ENCODE measurements at places on chromosomes 3 and 15. TPM values are rescaled to one million over a fixed set of nuclear protein-coding genes. Genes with fewer than 3 reads are reported as not detected.

DNA sequence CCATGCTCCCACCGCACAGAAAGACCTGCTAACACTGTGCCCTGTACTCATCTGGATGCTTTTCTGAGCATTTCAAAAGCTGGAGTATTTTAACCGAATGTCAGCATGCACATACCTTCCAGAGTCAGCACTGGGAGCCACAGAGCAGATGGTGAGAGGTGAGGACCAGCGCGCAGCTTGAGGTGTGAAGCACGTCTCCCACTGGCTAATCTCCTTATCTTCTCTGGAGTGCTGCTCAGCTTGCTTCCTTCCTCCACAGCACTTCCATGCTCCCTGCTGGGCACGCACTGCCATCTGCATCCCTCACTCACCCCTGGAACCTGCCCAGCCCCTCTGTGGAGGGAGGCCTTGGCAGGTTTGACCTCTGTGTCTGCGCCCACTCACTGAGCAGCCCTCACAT, at the start of gene GNB5:
GNB5 (minus strand) TSS at position 186 of the 400 bp plus-strand sequence. CDS start 6,716 bp downstream, outside the sequence.
- DNase-seq: no peak

DNA sequence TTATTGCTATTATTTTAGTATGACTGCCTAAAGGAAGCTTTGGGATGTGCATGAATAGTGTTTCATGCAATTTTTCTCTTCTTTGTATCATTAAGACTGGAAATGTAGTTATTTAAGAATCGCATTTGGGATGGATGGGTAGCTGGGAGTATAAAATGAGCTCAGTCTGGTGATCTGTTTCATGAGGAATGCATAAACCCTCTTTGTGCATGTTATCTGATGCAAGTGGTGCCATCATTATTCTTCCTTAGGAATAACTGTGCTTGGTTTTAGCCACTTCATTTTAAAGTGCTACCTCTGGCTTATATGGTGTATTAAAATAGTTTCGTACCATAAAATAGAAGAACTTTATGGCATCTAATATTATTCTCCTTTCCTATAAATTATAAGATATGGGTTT, 535.6 kb downstream of the GRM7 start:
- DNase-seq: no peak

- DNase-seq: no peak
Measured at GRCh38 chr3:104977719-104978118, 389.0 kb upstream of the ALCAM start.

GRCh38 chr15:60539016-60539415, 60.1 kb upstream of the ICE2 start:
- DNase-seq: no peak

DNA sequence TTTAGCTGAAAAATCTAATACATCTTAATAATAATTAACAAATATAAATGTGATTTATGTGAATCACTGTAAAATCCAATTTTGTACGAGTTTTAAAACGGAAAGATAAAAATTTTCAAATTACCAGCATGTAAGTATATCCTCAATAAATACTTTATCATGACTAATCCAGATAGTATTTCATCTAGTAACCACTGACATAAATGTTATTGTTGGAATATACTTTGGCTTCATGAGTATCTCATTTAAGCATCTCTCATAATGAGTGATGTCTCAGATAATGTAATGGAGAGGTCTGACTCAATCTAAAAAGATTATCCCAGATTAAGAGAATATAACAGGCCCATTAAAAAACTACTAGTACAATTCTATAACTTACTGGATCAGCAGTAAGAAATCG, 216.3 kb downstream of the STAG1 start:
- no peak for DNase-seq

- no peak for DNase-seq
Measured at GRCh38 chr3:66582721-66583423, 82.0 kb upstream of the LRIG1 start.

- DNase-seq: no peak
Measured at GRCh38 chr15:73118055-73118454, 65.8 kb downstream of the NEO1 start.

Gene ZNF619
- total RNA-seq: 5.4 TPM

DNA sequence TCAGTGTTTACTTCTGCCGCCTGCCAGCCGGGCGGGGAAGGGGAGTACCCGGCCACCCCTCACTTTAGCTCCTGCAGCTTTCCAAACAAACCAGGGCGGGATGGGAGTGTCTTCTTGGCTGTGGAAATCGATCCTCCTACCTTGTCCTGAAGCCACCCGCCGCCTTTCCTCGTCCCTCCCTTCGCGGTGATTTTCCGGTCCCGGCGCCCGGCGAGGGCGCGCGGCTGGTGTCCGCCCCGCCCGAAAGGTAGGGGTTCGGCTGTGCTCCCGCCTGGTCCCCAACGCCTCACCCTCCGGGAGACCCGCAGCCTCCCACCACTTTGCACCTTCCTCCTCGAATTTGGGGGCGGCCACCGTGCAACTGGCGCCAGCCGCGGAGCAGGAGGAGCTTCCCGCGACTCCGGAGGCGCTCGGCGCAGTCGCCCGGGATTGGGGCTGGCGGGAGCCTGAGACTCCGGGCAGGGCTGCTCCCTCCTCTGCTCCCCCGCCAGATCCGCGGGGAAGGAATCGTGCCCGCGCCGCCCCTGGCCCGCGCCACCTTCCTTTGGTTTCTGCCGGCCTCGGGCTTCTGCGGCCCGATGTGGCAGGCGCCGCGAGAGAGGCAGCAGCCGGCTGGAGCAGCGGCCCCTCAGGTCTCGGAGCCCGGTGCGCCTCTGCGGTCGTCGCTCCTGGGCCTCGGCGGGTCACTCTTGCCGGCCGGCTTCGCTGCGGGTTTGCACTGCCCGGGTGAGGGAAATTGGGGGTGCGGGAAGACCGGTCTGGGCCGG, 30.7 kb upstream of the ST3GAL6 start:
- DNase-seq: peak; percentile 55

DNA sequence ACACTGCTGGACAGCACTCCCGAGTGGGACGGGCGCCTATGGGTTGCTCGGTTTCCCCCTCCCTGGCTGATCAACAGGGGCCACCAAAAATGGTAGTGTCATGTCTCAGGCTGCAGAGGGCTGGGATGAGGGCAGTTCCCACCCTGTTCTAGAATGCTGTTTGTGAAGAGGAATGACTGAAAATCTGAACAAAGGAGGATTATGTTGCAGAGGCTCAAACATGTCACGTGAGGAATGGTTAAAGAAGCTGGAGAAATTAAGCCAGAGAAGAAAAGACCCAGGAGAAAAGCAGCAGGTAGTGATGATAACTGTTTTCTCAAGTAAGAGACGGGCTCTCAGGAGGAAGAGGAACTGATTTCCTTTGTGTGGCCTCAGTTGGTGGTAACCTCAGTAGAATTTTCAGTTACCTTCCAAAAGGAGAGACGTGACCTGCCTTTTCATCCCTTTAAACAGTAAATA, 10.4 kb downstream of the SPG21 start:
- DNase-seq: no peak

DNA sequence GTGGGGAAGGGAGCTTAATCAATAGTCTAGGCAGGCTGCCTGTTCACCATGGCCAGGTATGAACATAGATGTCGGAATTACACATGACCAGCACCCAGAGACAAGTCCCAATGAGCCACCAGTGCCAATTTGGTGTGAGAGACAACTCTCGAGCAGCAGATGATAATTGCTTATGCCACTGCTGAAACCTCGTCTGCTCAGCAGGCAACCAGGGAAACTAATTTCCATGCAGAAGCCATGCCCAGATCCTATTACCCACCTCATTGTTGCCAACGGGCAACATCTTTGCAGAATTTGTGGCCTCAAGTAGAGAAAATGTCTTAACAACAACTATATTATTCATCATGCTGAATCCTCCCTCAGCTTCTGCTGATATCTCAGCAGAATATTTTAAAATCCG, 84.9 kb downstream of the CGGBP1 start:
- no peak for DNase-seq

Gene CRYGS
- total RNA-seq: 4.3 TPM

DNA sequence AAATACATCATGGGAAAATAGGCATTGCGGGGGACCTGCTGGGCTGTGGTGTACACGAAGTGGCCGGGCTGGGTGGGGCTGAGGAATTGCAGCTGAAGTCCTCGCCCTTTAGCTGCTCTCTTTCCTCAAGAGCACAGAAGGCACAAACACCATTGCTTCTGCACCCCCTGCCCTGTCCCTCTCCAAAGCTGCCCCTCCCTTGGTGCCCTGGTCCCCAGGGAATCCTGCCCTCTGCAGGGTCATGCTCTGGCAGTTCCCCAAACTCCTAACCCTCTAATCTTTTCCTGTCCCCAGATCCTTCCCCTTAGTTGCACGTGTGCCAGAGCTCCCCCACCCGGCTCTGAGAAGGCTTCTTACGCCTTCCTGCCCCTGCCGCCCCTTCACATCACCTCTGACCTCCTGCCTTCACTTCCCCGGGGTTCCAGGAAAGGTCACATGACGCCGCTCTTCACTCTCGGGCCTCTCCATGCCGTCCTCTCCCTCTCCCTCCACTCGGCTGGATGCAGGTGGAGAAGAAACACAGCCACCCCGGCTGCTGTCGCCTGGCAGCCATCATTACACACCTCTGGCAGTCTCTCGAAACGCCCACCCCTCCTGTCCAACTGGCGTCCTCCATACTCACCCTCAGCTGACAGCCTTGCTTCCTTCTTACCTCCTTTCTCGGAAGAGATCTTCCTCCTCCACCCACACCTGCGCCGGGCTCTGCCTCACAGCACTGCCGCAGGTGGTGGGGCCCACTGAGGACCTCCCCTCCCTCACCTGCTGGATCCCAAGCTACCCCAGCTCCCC, 6.9 kb upstream of the PCSK6 start:
- no peak for DNase-seq

- no peak for DNase-seq
Measured at GRCh38 chr15:62122249-62122648, 42.8 kb downstream of the C2CD4B start.

Gene PRICKLE2
- 12.9 TPM for total RNA-seq

DNA sequence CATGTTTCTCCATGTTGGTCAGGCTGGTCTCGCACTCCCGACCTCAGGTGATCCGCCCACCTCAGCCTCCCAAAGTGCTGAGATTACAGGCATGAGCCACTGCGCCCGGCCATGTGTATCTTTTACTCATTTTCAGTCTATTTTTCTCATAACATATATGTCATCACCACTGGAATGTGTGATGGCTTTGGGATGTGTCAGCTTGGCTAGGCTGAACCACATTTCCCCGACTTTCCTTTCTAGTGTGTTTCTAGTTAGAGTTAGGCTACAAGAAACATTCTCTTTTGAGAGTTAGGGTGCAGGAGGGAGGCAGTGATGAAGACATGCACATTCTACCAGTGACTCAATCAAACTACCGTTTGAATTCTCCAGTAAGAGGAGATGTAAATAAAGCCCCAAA, 444.9 kb upstream of the THBS1 start:
- DNase-seq: no peak

Gene MESP1
- 1.2 TPM for total RNA-seq

DNA sequence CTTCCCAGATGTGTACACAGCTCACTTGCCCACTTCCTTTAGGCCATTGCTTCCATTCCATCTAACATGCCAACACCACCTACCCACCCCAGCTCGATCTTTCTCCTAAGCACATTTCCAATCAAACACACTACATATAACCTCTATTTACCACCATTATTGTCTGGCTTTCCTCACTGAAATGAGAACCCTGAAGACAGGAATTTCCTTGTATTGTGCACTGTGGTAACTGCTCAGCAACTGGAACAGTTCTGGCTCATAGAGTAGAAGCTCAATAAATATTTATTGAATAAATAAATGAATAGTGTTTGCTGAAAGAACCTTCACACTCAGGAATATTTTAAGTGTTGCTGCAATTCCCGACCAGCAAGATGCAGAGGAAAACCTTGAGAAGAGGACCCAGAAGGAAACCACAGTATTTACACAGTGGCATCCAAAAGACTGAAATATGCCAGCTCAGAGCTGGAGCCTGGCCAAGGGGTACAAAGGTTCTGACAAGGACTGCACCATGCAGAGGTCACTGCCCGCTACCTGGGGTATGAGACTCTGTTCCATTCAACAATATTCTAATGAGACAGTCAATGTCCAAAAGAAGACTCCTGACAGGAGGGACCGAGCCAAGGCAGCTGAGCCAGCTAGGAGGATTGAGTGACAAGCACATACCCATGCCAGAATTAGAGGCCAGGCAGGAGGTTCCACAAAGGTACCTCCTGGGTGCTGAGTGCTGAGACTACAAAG, 168.8 kb downstream of the NUP210 start:
- no peak for DNase-seq

DNA sequence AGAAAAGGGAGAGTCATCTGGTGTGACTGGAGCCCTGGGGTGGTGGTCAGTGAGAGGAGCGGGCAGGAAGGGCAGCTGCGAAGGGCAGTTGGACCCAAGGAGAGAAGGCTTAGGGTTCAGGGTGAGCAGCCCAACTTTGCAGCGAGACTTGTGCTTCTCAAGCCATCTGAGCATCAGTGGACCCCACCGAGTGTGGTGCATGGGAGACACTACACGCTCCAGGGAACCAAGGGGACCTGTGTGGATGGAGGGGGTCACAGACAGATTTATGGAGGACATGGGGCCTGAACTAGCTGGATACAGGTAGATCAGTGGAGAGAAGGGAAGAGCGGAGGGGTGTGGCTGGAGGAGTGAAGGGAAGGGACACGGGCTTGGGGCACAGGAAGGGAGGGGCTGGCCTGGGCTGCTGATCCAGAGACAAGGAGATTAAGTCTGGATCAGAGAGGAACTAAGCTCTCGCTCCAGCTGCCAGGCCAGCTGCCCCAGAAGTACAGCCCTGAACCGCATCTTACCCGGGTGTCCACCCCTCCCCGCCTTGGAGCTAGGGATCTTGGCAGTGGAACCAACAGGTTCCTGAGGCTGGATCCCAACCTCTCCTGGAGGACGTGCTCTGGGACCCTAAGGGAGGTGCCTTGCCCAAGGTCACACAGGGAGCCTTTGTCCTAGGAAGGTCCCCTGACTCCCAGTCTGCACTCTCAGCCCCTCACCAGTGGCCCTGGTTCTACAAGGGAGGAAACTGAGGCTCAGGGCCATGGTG, 120.5 kb downstream of the CORO2B start:
- DNase-seq: no peak

Gene SUSD5
- total RNA-seq: 2.1 TPM

- peak; percentile 57 for DNase-seq
Measured at GRCh38 chr3:129892857-129893580, 492 bp downstream of the TMCC1 start.

Gene ISLR
- 2.6 TPM for total RNA-seq

Gene FBXW12
- 0.44 TPM for total RNA-seq

- DNase-seq: no peak
Measured at GRCh38 chr3:120280026-120280425, 5.0 kb downstream of the GPR156 start.

- DNase-seq: no peak
Measured at GRCh38 chr3:139560411-139560810, 20.9 kb upstream of the RBP1 start.

- DNase-seq: peak; percentile 22
Measured at GRCh38 chr15:75578173-75578947, 755 bp downstream of the PTPN9 start.
